WTC11 (cell line): ENCODE measurements at places on chromosomes 7 and 10. TPM values are rescaled to one million over a fixed set of nuclear protein-coding genes. Genes with fewer than 3 reads are reported as not detected.

The PHYHIPL gene
- 0.13 to 0.25 TPM (median 0.21 TPM) in 3 replicates for total RNA-seq

- no peak for DNase-seq
These were observed 105.9 kb downstream of the GPR26 start for GRCh38 chr10:123771877-123772644.

DNA sequence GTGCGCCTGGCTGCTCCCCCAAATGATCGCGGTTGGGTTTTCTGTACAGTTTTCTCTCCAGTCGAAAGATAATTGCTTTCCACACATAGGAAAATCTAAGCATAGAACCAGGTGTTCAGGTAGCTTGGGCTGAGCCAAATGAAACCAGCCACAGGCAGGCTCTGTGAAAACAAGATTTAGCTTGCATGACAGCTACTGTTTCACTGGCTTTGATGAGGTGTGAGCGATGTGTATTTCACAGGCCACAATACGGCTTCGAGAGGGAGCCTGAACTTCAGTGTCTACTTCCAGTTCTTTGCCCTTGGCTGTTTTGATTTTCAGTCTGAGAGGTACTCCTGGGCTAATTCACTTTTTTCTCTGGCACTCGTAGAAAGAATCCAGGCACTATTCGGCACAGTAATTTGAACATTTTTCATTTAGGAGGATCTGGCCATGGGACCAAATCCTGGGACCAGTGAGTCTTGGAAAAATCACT is 110.5 kb downstream of the JCAD start:
- DNase-seq = no peak

DNA sequence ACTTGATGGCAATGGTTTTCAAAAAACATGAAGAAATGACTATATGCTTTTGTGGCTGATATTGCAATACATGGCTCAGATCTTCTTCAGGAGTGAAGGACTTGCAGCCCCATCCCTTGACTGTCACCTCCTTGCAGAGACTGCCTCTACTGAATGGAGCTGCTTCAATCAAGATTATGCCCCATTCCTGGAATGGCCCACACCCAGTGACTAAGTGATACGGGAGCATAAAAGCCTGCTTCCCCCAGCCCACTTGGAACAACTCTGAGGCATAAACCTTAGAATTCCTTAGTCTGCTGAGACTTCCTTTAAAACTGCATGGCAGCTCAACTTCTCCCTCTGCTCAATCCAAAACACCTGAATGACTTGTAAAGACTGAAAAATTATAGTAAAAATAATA is 957.1 kb downstream of the SORCS3 start:
- DNase-seq = no peak

GRCh38 chr7:158266426-158266816 is 321.2 kb downstream of the PTPRN2 start:
- peak; percentile 3 for DNase-seq
